ENCODE measurements at places on chromosomes 7 and 10.

DNA sequence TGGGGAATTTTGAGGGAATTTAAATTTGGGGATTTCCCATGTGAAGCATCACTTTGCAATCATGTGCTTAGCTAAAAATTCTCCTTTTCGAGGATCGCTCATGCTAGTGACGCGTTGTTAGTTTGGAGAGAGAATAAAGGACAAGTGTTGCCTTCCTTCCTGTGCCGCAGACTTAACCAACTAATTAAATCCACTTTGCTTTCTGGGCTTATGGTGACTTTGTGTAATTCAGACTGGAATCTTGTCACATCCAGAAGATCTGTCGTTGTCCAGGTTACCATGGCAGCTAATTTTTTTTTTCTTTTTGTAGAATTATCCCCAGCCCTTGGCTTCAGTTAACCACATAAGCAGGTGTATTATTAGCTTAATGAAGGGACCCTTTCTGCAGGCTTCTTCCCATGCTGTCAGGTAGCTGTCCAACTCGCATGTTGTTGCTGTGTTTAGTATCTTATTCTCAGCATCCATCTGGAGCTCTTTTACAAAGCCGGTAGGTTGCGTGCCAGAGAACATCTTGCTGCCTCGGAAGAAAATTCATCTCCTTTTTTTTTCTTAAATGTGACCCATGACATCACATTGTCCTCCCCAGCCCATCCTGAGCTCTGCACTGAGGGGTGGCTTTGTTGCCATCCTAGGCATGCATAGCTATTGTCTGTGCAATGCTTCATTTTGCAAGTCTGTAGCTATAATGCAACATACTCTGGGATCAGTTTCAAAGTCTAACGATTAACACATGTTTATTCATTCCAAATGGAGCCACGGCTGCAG lies 47.2 kb upstream of the NRP1 start:
- DNase-seq = no peak

DNA sequence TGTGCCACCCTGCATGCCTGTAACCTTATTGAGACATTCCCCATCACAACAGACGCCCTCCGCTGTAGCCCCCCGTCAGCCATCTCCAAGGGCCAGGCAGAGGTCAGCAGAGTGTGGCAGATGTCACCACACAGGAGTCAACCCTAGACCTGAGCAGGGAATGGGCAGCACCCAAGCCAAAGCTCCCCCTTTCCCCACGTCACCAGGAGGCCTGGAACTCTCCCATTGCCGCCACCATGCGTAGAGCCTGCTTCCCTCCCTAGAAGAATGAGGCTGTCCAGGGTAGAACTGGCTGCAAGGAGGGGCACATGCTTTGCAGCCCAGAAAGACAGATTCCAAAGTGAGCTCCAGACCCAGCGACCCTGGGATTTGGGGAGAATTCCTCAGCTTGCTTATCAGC lies 342.9 kb downstream of the TNS3 start:
- DNase-seq = no peak

- no peak for DNase-seq
Observed at GRCh38 chr10:86438091-86438749, 71.6 kb upstream of the GRID1 start.

- DNase-seq = no peak
Observed at GRCh38 chr7:105205592-105206237, 183.0 kb downstream of the SRPK2 start.

DNA sequence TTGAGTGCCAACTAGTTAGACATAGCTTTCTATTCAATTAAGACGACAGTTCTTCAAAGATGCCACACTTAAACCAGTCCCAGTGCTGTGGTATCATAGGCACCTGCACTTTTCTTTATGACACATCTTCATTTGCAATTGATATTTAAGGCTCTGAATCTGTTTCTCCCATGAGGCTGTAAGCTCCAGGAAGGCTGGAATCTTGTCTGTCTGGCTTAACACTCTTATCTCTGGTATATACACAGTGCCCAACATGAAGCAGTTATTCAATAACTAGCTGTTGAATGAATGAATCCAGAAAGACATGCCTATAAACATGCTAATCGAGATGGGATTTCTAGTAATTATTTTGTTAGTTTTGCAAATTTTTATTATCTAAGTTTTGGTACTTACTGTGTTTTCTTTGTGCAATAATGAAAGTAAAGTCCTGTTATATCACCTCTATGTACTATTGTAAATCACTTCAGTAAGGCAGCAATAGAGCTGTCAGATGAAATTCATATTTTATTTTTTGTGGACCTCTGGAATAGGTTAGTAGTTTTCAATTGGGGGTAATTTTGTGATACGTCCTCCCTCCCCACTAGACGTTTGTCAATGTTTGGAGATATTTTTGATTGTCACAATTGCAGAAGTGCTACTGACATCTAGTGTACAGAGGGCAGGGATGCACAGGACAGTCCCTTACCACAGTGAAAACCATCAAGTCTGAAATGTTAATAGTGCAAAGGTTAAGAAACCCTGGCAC lies 51.3 kb upstream of the STEAP4 start:
- no peak for DNase-seq

Measured in CD4-positive, alpha-beta T cell treated with Interferon alpha-2 for 1 hour (primary cell).